ENCODE measurements at places on chromosomes 3 and 15. TPM values are rescaled to one million over a fixed set of nuclear protein-coding genes. Genes with fewer than 3 reads are reported as not detected.

- no peaks in the 10 kb centered on the region for H3K4me1 ChIP-seq
- H3K4me3 ChIP-seq, result no peak overlapping the region
Measured at GRCh38 chr15:96115642-96116041, 214.9 kb upstream of the NR2F2 start.

GRCh38 chr3:18771931-18772330 lies 346.8 kb upstream of the SATB1 start:
- no peak overlapping the region for H3K4me3 ChIP-seq
- no peak overlapping the region for H3K27ac ChIP-seq
- peaks cover 19% of the 10 kb centered on the region for H3K4me1 ChIP-seq
- no peaks in the 10 kb centered on the region for H3K27me3 ChIP-seq
- DNase-seq, result no peak

DNA sequence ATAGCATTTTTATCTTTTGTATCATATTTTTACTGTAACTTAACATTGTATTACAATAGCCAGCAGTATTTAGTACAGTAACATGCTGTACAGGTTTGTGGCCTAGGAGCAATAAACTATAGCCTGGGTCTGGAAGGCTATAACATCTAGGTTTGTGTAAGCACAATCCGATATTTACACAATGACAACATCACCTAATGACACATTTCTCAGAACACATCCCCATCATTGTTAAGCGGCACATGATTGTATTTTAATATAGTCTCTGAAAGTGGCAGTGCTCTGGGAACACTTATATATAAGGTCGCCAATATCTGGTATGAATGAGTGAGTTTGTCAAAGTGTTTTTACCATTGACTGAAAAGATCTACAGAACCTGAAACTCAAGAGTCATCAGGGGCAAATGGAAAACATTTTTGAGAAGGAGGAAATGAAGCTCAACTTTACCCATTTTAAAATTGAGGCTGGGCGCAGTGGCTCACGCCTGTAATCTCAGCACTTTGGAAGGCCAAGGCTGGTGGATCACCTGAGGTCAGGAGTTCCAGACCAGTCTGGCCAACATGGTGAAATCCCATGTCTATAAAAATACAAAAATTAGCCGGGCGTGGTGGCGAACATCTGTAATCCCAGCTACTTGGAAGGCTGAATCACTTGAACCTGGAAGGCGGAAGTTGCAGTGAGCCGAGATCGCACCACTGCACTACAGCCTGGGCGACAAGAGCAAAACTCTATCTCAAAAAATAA lies 38.8 kb upstream of the TNFSF10 start:
- H3K27me3 ChIP-seq, result no peaks in the 10 kb centered on the region
- no peak overlapping the region for H3K4me3 ChIP-seq
- no peak for DNase-seq
- no peaks in the 10 kb centered on the region for H3K4me1 ChIP-seq
- H3K36me3 ChIP-seq, result no peaks in the 10 kb centered on the region

GRCh38 chr3:124158168-124158881 lies 166.4 kb upstream of the ROPN1 start:
- H3K27me3 ChIP-seq, result no peaks in the 10 kb centered on the region
- no peak overlapping the region for H3K27ac ChIP-seq
- no peak overlapping the region for H3K4me3 ChIP-seq
- H3K4me1 ChIP-seq, result no peaks in the 10 kb centered on the region
- DNase-seq, result no peak
- H3K36me3 ChIP-seq, result no peaks in the 10 kb centered on the region

GRCh38 chr15:60740787-60741354 lies 261.9 kb upstream of the ICE2 start:
- H3K27ac ChIP-seq, result peak overlapping the region; percentile 62
- peaks cover 10% of the 10 kb centered on the region for H3K36me3 ChIP-seq
- H3K27me3 ChIP-seq, result no peaks in the 10 kb centered on the region

DNA sequence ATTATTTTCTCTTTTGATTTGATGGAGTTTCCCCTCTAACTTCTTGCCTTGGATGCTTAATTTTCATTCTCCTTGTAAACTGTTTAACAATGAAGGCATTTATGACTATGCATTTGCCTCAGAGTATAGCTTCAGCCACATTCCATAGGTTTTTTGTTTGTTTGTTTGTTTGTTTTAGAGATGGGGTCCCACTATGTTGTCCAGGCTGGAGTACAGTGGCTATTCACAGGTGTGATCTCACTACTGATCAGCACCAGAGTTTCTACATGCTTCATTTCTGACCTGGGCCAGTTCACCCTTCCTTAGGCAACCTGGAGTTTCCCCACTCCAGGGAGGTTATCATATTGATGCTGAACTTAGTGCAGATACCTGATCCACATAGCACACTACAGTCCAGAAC lies 4.1 kb downstream of the SECISBP2L start:
- H3K36me3 ChIP-seq, result no peaks in the 10 kb centered on the region
- H3K4me3 ChIP-seq, result no peak overlapping the region
- H3K4me1 ChIP-seq, result peaks cover 43% of the 10 kb centered on the region
- no peaks in the 10 kb centered on the region for H3K27me3 ChIP-seq
- H3K27ac ChIP-seq, result no peak overlapping the region

DNA sequence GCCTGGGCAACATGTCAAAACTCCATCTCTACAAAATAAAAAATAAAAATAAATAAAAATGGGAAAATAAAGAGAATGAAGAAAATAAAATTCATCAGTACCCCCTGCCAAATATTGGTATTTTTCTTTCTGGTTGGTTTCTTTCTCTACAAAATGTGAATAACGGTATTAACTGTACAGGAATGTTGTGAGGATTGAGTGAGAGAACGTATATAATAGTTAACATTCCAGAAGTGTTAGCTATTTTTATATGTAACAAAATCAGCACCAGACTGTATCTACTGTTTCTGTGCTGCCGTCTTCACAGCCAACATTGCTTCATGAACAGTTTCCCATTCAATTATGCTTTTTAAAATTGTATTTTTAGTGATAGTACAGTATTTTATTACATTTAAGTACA lies 25.5 kb upstream of the RNU6-1 start:
- peaks cover 6% of the 10 kb centered on the region for H3K27me3 ChIP-seq
- H3K4me3 ChIP-seq, result no peak overlapping the region
- H3K36me3 ChIP-seq, result peaks cover 9% of the 10 kb centered on the region
- no peak overlapping the region for H3K27ac ChIP-seq

DNA sequence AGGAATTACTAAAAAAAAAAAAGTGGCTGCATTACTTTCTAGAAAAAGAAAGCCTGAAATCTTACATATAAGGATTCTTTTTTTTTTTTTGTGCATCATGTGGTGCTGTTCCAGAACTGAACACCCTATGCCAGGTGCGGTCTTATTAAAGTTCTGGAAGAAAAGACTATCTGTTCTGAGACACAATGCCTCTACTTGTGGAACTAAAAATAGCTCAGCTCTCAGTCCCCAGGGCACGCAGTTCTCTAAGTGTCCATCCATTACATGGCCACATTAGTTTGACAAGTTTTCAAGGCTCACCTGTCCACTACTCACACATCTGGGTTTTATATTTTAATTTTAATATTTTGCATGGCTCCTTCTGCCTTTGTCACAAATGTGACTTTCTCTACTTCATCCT lies 126.6 kb upstream of the ADAMTS9 start:
- H3K4me1 ChIP-seq, result no peaks in the 10 kb centered on the region
- no peaks in the 10 kb centered on the region for H3K36me3 ChIP-seq
- no peak overlapping the region for H3K27ac ChIP-seq

DNA sequence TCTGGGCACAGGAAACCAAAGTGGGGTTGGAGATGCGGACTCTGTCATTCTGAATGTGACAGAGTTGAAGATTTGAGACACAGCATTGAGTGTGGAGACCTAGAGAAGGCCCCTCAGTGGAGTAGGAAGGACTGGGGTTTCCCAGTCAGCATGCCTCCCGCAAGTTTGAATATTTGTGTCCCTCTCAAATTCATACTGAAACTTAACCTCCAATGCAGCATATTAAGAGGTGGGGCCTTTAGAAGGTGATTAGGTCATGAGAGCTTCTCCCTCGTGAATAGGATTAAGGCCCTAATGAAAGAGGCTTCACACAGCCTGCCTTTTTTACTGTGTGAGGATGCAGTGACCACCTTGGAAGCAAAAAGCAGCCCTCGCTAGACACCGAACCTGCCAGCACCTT lies 8.0 kb downstream of the HDDC3 start:
- no peak overlapping the region for H3K27ac ChIP-seq
- H3K36me3 ChIP-seq, result no peaks in the 10 kb centered on the region
- no peak overlapping the region for H3K4me3 ChIP-seq
- H3K27me3 ChIP-seq, result no peaks in the 10 kb centered on the region

GRCh38 chr15:75446151-75446550 lies 5.3 kb downstream of the SIN3A start:
- DNase-seq, result no peak
- H3K27ac ChIP-seq, result peak overlapping the region; percentile 85
- peak overlapping the region; percentile 28 for H3K4me3 ChIP-seq
- H3K36me3 ChIP-seq, result peaks cover 29% of the 10 kb centered on the region
- H3K4me1 ChIP-seq, result peaks cover 24% of the 10 kb centered on the region

DNA sequence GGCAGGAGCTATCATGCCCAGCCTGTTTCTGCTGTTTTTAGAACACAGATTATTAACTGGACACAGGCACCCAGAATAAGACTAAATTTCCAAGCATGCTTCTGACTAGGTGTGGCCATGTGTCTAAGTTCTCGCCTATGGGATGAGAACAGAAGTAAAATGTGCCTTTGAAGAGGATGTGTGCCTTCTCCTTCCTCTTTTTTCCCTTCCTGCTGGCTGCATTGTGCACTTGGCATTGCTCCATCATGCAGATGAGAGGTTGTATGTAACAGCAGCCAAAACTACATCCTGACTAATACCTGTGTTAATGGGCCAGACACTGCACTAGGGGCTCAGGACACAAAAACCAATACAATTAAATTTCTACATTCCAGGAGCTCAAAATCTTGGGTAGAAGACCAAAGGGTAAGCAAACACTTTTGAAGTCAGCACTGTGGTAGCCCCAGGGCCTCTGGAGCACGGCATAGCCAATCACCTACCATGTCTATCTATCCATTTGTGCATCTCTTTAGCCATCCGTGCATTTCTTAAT lies 40.9 kb upstream of the RNU6-1 start:
- peaks cover 11% of the 10 kb centered on the region for H3K27me3 ChIP-seq
- no peak for DNase-seq
- H3K36me3 ChIP-seq, result no peaks in the 10 kb centered on the region
- H3K4me1 ChIP-seq, result peaks cover 20% of the 10 kb centered on the region
- H3K4me3 ChIP-seq, result no peak overlapping the region

DNA sequence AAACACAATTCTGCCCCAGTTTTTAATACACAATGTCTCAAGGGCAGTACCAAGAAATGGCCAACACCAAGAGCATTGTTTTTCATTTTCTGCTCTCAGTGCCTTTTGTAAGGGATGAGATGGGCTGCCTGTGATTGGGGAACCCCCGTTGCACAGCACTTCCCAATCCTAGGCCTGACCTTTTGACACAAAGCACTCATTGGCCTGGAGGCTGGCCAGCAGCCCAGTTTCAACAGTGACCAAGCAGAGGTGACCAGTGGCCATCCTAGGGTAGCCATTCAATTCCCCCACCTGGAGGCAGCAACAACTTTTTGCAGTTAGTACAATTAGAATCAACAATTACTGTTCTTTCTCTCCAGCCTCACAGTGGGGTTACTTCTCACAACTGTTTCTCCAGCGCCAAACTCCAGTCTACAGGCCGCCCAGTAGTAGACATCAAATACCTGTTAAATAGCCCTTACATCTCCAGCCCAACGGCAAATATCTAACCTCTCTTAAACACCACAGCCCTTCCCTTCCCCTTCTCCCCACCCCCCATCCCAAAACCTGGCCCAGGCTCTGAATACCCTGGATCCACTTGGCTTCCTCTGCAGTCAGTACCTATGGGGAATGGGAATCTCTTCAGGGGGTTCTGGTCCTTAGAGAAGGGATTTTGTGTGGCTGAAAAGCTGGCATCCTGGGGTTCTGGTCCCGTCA lies 8.9 kb upstream of the LRRC2 start:
- no peaks in the 10 kb centered on the region for H3K36me3 ChIP-seq
- DNase-seq, result no peak
- H3K4me3 ChIP-seq, result no peak overlapping the region
- H3K4me1 ChIP-seq, result peaks cover 8% of the 10 kb centered on the region
- H3K27ac ChIP-seq, result no peak overlapping the region

DNA sequence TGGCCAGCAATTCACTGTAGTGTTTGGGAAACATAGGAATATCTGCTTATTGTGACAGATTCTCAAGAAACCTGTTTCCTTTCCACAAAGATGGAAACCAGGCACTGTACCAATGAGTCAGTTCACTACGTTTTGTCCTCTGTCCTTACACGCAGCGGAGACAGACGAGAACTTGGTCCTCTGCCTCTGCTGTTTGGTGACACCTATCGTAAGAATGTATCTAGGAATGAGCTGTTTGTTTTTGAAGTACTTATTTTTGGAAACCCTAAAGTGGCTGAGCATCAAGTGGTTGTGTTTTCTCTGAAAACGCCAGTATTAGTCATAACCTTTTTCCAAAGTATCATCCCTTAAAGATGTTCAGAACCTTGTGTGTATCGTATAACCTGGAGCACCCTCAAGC lies 93.0 kb downstream of the PGPEP1L start:
- no peak for DNase-seq
- H3K4me1 ChIP-seq, result peaks cover 4% of the 10 kb centered on the region

GRCh38 chr15:63638839-63639238 lies 41.7 kb downstream of the FBXL22 start:
- no peak overlapping the region for H3K4me3 ChIP-seq
- peaks cover 9% of the 10 kb centered on the region for H3K36me3 ChIP-seq
- H3K27me3 ChIP-seq, result no peaks in the 10 kb centered on the region
- peaks cover 1% of the 10 kb centered on the region for H3K4me1 ChIP-seq
- no peak for DNase-seq

DNA sequence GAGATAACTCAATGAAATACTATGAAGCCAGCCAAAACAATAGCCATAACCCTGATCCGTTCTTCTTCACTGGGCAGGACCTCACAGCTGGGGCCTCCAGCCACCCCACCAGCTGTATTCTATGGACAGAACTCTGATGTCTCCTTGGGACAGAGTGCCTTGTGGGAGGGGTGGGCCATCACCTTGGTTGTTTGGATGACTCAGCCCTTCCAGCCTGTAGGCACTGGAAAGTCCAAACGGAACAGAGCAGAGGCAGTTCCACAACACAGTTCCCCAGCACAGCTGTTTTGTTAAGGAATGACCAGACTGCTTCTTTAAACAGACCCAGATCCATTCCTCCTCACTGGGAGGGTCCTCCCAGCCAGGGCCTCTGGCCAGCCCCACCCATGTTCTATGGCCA lies 31.9 kb upstream of the ZBED2 start:
- no peak overlapping the region for H3K4me3 ChIP-seq
- peaks cover 80% of the 10 kb centered on the region for H3K36me3 ChIP-seq
- no peaks in the 10 kb centered on the region for H3K27me3 ChIP-seq
- no peak for DNase-seq
- H3K27ac ChIP-seq, result no peak overlapping the region

Gene CEP97
- total RNA-seq, result 8.4 TPM

Gene IL17RB
- not detected for total RNA-seq

Gene IL17RE
- 1.3 TPM for total RNA-seq

Gene MAP1A
- total RNA-seq, result 0.39 TPM

Gene SCAANT1
- total RNA-seq, result 2.9 TPM

Gene CHDH
- 0.25 TPM for total RNA-seq

Gene CORO2B
- total RNA-seq, result 0.44 TPM

Gene INKA1
- total RNA-seq, result 4.4 TPM
